ENCODE measurements at places on chromosomes 11 and 22.

DNA sequence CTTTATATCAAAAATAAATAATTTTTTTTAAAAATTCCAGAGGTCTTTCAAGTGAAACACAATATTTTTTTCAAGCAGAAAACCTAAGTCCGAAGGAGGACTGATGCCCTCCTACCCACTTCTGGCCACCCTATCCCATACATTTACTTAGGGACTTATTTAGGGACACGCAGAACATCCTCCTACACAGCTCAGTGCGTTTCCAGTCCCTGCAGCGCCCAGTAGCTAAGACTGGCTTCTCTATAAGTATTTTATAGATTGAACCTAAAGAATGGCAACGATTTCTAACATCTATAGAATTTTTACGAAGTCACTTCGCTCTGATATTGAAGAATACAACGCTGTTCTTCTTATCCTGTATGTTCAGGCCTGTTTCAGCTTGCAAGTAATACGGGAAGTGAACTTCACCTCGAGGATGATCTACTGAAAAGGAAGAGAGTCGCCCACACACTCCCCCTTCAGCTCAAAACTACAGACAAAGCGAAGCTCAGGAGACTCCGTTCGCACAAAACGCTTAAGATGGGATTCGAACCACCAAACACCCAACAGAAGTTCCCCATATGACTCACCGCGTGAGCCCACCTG lies 328 bp downstream of the CHEK2 start:
- DNase-seq = no peak

DNA sequence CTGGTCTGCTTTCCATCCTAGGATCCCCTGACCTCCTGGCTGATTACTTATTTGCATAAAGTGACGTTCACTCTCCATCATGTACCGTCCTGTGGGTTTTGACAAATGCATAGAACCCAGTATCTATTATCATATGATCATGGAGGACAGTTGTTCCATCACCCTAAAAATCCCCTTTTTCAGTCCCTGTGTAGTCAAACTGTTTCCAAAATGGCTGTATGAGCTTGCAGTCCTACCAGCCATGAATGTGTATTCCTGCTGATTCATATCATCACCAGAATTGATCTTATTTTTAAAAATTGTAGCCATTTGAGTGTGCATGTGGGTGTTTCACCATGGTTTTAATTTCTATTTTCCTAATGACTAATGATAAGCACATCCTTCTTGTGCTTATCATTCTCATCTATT lies 108.8 kb downstream of the MPPED1 start:
- DNase-seq = no peak

GRCh38 chr11:16775614-16776283 lies 37.3 kb downstream of the C11orf58 start:
- DNase-seq = no peak

DNA sequence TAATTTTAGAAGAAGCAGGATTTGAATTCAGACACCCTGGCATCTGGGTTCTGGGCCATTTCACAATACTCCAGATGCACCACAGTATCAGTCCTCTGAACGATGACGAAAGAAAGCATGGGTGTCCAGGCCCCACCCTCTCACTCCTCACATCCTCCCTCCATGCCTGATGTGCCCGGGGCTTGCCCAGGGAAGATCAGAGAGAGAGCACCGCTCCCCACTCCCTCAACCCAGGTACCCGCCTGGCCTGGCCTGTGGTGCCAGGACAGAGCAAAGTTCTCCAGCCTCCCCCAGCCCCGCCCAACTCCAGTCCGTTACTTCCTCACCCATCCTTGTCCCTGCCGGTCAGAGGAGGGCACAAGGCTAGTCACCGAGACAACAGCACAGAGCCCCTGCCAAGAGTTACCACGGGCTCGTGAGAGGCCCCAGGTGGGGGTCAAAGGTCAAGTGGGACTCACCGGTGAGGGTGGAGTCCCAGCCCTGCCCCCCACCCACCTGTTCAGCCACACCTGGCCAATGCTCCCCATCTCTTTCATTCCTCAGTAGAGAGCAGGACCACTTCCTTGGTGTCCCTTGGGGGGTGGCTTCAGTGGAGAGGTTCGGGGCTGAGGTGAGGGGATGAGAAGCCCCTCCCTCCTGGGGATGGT lies 8.1 kb downstream of the BCL9L start:
- DNase-seq = no peak

DNA sequence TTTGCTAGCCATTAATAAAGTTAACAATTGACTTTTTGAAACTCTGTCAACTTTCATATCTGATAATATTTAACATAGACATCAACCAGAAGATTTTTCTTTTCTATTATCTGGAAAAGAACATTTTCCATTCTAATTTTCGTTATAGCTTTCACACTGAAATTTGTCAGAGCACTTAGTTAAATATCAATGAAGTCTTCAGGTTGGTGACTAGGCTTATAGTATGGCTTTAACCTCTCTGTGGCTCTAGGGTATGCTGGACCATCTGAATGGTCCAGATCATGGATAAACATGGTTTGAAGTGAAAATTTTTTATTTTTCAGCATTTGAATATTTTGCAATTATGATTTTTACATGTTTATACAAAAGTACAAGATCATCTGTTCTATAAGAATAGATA lies 548.1 kb downstream of the CNTN5 start:
- no peak for DNase-seq

- no peak for DNase-seq
Observed at GRCh38 chr11:112597286-112597790, 336.7 kb upstream of the PLET1 start.

DNA sequence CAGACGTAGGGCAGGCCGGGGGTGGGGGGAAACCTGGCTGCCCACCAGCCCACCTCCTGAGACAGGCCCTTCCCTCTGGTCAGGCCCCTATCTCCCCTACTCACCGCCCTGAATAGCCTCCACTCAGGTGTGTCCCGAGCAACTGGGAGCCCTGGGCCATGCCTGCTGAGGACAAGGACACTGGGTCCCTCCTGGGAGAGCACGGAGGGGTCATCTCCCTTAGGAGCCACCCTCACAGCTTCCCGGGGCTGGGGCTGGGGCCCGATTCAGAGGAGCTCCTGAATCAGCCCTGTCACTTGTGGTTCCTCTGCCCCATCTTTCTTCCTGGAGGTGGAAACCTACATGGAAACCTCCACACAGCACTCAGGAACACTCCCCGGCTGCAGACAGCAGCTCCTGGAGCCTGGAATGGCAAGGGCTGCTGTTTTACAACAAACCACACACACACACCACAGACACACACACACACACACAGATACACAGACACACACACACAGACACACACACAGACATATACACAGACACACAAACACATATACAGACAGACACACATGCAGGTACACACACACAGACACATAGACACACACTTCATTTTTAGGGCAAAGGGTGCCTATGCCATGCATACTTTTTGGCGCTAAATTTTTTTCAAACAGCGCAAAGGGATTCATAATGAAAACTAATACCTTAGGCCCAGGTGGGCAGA lies 9.6 kb upstream of the EMID1 start:
- DNase-seq = no peak

DNA sequence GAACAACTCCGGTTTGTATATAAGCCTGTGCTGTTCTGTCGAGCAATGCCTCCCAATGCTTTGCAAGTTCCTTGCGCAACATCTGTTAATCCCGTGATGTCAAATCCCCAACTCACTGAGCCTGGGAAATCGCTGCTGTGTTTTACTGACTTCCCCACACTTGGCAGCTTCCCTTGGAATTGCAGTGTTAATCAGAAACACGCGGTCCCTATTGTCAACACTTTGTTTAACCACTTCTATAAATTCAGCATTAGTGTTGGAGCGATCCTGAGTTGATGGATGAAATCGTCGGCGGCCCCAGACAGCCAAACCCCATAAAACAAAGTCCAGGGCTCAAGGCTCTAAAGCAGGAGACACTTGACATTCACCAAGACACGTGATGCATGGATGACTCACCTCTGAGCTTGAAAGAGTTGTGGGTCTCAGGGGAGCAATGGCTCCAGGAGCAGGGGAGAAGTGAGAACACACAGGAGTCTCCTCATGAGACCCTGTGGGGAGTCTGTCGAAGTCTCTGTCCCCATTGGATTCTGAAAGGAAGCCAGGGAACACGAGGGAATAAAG lies 555.3 kb downstream of the MIAT start:
- DNase-seq = peak; percentile 1

DNA sequence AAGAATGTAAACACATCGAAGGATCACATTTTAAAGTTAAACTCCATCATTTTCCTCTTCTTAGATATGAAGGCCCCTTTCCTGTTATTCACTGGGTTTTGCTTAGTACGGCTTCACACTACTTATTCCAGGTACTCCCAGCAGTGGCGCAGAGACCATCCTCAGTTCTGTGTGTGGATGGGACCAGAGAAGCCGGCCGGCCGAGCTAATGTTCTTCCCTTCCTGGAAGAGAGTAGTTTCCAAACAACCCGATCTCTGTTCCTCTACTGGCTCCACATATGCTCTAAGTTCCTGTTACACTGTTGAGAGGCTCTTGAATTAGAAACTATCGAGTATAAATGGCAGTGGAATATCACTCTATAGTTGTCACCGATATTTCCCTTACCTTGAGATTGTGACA lies 684 bp upstream of the NFRKB start:
- DNase-seq = no peak

- peak; percentile 86 for DNase-seq
Observed at GRCh38 chr11:335779-336658, 15.4 kb upstream of the IFITM3 start.

DNA sequence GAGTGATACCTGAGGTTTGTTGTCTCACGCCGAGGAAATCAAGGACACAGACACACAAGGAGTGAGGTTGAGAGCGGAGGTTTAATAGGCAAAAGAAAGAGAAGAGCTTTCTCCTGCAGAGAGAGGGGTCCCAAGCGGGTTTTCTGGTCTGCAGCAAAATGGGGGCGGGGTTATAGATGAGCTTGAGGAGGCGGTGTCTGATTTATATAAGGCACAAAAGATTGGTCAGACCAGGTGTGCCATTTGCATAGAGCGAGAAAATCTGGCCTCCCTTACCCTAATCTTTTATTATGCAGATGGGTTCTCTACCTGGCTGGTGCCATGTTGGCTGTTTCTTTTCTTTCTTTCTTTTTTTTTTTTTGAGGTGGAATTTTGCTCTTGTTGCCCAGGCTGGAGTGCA lies 11.8 kb downstream of the C11orf96 start:
- DNase-seq = no peak

DNA sequence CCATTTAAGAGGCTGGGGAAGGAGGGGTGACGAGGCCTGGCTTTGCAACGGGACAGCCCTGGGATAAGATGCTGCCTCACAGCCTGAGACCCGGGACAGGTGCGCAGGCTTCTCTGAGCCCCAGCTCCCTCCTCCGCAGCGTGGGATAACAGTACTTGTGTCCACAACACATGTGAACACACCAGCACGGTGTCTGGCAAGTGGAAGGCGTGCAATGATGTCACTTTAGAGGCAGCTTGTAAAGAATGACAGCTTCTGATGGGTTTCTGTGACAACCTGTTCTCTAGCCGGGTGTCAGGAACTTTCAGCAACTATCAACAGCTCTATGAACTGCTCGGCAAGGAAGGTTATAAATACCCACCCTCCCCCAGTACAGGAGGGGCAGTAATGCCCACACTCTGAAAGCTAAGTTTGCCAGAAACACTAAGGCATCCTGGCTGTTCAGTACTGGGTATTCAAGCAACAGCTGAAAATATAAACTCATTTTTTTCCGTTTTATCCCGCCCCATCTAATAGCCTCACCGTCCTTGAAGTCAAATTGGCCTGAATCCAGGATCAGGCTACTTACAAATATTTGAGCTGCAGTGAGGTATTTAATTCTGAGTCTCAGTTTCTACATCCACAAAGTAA lies 59.7 kb downstream of the MYH9 start:
- DNase-seq = no peak

GRCh38 chr11:79514695-79515094 lies 73.9 kb upstream of the TENM4 start:
- no peak for DNase-seq

- DNase-seq = no peak
Observed at GRCh38 chr11:976431-977160, 50.9 kb downstream of the AP2A2 start.

DNA sequence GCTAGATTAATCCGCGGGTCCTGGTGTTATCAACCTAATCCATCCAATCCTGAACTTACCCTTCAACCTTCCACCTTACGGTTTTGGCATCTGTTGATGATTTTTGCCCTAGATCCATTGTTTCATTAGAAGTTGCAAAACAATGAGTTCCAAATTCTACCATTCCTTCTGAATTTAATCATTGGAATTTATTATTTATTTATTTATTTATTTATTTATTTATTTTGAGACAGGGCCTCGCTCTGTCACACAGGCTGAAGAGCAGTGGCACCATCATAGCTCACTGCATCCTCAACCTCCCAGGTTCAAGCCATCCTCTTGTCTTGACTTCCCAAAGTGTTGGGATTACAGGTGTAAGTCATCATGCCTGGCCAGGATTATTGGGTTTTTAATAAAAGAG lies 20.3 kb upstream of the VPS37C start:
- no peak for DNase-seq

- no peak for DNase-seq
Observed at GRCh38 chr11:92767416-92767815, 202.0 kb upstream of the MTNR1B start.

- DNase-seq = no peak
Observed at GRCh38 chr22:32590556-32590955, 115.9 kb downstream of the FBXO7 start.

GRCh38 chr11:134822897-134823296 lies 410.9 kb upstream of the B3GAT1 start:
- no peak for DNase-seq

- DNase-seq = no peak
Observed at GRCh38 chr11:79550809-79551208, 110.0 kb upstream of the TENM4 start.

GRCh38 chr22:46829941-46830715 lies 67.7 kb downstream of the TBC1D22A start:
- no peak for DNase-seq

All from KBM-7 (cell line).